ENCODE measurements at places on chromosomes 1 and 21.

GRCh38 chr1:236845830-236846229, 50.7 kb downstream of the MTR start:
- no peak for DNase-seq

DNA sequence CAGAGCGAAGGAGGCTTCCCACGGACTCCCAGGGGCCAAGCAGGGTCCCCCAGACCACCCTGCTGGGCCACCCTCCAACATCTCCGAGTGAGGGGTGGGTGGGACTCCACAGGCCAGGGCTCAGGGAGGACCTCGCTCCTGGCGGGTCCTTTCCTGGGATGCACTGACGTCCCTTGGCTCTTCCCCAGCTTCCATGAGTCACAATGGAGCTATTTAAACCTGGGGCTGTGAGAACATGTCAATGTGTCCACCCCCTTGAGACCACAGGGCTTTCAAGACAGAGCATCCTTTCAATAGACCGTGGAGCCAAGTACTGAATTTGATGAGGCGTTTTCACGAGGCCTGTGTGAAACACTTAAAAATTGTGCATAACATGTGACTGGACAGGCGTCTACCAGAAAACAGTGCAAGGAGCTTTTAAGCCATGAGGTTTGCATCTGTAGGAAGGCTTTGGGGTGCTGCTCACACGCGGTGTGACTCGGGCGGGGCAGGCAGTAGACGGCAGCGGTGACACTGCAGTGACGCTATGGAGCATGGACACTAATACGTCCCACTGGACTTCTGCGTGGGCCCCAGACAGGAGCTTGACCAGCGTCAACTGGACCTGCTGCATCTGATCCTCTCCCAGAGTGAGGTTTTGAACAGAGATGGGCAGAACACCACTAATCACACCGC, 24.1 kb upstream of the NPHP4 start:
- no peak for DNase-seq

GRCh38 chr1:31911994-31912780, 26.0 kb downstream of the PTP4A2 start:
- DNase-seq = no peak

DNA sequence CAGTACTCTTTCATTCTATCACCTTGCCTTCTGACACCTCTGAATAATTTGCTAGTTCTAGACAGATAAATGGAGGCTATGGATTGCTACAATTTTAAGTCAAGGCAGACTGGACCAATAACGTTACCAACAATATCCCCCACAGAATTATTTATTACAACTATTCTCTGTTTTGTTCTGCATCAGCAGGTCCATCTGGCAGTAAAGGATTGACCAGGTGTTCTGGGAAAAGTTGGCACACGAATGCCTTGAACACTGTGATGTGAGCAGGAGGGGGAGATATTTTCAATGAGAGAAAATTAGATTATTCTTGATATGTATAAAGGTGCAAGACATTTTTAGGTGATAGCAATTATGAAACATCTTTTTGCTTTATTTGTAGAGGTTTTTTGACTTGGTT, 718.8 kb upstream of the TMPRSS15 start:
- DNase-seq = no peak

GRCh38 chr1:182656842-182657397, 27.5 kb downstream of the RGS8 start:
- no peak for DNase-seq

DNA sequence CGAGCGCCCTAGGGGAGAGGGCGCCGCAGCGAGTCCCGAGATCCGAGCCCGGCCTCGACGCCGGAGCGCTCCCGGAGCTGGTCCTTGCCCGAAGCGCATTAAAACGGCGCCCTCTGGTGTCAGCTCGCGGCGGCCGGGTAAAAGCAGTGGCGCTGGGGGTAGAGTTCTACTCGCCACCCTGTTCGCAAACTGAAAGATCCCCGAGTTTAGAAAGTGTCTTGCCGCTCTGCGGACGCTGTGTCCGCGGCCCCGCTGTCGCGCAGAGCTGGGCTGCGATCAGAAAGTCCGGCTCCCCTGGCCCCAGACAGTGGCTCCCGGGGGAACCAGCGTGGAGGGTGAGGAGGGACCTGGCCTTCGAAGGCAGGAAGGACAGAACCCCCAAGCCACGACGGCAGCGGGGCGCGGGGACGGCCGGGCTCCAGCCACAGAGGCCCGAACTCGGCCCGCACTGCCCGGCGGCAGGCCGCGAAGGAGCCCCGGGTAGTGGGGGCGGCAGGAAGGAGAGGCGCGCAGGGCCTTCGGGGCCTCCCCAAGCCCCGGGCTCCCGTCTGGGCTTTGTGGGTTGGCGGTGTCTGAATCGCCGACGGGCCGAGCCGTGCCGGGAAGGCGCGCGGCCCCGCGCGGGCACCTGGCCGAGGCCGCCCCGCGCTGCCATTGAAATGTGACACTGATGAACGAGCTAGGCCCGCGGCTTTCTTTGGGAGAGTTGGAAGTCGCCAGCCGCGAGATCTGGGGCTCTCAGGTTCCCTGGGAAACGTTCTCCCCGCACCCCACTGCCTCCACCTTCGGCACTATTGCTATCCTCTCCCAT, 39.1 kb upstream of the NFIA start:
- DNase-seq = no peak

- no peak for DNase-seq
These were observed 19.7 kb upstream of the ATP6V1G3 start for GRCh38 chr1:198560161-198560560.

DNA sequence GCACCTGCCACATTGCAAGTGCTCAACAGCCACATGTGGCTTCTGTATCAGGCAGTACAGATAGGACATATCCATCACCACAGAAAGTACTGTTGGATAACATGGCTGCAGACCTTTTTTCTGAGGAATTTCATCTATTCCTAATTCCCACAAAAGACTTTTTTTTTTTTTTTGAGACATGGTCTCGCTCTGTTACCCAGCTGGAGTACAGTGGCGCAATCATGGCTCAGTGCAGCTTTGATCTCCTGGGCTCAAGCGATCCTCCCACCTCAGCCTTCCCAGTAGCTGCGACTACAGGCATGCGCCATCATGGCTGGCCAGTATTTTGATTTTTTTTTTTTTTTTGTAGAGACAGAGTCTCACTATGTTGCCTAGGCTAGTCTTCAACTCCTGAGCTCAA, 33.3 kb downstream of the YARS1 start:
- DNase-seq = no peak

GRCh38 chr1:81387446-81387845, 413.3 kb upstream of the ADGRL2 start:
- DNase-seq = no peak

DNA sequence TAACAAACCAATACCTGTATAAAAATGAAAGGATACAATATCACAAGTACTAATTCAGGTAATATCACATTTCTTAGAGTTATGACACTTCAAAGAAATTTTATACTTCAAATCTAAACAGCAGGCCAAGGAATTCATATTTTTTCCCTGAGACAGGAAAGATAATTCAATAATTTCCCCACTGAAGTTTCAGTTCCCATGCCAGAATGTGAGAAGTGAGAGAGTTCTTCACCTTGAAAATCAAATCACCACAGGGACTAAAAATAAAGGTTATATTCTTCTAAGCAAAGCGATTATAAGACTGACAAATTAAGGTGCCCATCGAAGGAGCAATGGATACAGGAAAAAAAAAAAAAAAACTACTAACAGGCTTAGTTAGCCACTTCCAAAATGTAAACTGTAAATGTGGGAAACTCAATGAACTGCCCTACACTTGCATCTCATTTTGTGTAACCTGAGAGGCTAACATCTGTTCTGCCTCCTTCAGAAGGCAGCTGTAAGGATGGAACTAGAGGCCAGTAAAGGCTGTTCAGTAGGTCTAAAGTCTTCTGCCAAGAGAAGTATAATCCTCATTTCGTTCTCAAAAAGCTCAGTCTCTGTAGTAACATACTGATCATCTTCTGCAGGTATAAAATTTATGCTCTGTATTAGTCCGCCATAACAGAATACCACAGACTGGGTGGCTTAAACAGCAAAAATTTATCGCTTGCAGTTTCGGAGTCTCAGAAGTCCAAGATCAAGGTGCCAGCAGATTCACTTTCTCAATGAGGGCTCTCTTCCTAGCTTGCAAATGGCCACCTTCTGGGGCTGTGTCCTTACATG, 127.8 kb downstream of the RERE start:
- no peak for DNase-seq

GRCh38 chr1:215226757-215227156, 144.2 kb downstream of the KCNK2 start:
- no peak for DNase-seq

- DNase-seq = no peak
These were observed 96.6 kb upstream of the TNR start for GRCh38 chr1:175839779-175840669.

Data from brain pericyte (primary cell).